ENCODE measurements at places on chromosomes 5 and 9.

- no peak for DNase-seq
Observed at GRCh38 chr5:179211631-179212030, 133.6 kb downstream of the ADAMTS2 start.

DNA sequence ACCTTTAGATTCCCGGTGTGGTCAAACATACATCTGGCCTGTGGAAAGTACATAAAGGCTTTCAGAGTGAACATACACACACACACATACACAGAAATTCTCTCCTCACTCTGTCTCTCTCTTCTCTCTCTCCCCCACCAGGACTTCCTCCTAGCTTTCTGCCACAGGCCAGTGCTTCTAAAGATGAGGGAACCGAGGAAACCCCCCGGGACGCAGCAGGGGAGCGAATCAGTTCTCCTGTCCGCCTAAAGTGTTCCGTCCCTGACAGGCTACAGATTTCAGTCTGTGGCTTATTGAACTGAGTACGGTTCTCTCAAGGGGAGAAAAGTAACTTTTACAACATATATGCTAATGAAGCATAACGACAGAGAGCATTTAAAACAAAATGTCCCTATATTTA lies 75.8 kb downstream of the MED27 start:
- no peak for DNase-seq

DNA sequence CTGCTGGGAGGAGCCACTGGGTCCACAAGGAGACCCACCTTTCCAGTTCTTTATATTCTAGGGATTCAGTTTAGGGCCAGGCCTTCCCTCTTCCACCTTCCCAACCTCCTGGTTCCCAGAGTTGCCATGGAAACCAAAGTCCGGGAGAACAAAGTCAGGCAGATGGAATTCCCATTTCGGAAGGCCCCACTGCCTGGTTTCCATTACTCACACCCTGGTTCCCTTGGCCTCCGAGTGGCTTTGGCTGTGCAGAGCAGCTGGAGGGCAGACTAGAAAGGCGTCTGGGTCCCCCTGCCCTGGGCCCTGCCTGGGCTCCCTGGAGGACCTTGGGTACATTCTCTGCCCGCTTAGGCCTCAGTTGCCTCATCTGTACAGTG lies 136.1 kb downstream of the RGS3 start:
- no peak for DNase-seq

GRCh38 chr9:105968811-105969466 lies 274.6 kb downstream of the TMEM38B start:
- no peak for DNase-seq

DNA sequence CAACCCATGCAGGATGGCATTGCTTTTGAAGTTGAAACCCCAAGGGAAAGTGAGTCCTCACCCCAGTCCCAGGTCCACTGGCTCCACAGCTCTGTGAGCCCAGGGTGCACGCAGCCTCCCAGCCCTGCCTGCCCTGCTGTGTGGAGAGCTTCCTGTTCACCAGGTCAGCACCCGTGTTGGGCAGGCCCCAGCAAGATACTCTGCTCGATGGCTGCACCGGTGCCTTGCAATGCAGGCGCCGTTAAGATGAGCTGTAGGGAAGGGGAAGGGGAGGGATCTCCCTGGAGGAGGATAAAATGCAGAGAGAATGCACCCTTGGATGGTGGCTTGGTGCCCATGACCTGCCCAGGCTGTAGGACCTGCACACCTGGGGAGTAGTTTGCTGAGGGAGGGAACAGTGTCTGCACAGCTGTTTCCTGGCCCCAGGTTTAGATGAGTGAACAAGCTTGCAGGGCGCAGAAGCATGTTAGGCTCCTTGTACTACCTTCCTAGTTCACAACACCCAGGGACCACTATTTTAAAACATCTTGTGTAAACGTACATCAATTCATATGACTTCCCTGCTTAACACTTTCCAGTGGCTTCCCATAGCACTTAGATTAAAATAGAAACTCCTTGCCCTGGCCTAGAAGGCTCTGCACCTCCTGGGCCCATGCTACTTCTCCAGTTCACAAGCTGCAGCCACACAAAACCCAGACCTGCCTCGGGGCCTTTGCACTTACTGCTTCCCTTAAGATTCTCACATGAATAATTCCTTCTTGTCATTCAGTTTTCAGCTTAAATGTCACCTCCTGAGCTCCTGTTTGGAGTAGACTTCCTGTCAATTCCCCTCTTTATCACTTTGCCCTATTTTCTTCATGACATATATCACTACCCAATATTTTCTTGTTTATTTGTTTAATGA lies 19.6 kb downstream of the FAT2 start:
- DNase-seq = no peak

DNA sequence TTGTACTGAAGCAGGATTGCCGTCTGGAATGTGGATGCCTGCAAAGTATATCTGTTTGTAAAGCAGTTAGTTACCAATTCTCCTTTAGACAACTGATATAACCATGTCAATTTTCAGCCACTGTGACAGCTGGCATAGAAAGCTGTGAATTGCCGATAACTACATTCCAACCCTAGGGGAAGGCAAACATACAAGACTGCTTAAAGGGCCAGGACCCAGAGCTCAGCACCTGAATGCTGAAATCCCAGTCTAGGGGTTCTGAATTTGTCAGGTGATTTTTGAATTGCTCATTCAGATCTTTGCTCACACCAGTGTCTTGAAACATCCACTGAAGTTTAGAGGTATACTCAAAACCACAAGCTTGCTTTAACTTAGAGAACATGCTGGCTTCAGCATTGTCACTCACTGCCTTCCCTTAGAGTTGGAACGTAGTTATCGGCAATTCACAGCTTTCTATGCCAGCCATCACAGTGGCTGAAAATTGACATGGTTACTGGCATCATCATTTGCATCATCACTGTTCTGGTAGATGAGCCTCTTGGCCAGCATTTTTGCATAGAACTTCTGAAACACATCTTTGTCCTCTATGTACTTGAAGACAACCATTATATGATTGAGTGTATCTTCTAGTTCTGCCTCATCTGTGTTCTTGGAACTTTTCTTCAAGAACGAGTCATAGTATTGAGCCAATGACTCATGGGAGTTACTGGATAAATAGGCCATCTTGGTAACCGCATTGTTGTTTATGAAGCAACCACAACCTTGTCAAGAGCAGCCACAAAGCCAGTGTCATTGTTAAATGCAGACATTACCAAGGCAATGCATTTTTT lies 82.1 kb downstream of the CCDC192 start:
- no peak for DNase-seq

GRCh38 chr5:149205625-149206523 lies 64.6 kb downstream of the ABLIM3 start:
- DNase-seq = no peak

DNA sequence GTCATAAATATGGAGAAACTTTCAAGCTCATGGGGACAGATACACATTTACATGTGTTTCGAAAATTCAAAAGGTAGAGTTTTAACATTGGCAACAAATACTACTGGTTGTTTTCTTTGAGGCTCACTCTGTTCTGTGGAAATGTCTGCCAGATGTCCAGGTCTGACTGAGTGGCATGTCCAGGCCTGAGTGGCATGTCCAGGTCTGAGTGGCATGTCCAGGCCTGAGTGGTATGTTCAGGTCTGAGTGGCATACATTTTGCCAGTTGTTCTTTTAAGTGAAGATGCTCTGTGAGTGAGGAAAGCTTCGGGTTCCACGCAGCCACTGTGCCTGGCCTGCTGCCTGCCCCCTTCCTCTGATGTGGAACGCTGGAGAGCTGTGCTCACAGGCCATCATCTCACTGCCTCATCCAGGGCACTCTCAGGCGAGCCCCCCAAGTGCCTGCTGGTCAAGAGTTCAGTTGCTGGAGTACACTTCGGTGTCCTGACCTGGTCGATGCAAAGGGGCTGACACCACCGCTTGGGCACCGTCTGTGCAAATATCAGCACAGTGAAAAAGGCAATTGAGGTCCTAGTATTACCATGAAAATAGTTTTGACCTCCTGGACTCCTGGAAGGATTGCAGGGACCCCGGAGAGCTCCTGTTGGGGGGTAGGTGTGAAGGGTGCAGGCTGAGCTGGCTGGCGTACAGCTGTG lies 89.9 kb downstream of the EHMT1 start:
- DNase-seq = no peak

DNA sequence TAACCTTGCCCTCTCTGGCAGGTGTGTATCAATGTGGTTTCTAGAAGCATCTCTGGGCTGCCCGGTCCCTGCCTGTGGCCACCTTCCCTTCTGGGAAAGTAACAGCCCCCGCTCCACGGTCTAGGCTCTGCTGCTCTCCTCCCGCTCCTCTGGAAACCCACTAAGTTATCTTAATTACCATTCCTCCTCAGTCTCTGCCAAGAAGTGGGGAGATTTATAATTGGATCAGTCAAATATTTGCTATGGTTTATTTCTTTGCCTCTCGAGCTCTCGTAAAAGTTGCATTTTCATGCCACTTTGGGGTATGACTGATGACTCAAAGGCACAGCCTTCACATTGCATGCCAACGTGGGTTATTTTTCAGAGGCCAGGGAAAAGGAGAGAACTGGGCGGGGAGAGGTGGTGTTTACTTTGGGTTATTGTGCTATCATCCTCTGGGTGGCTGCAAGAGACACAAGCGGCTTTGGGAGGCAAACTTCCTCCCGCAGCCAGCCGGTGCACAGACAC lies 205.3 kb upstream of the WWC1 start:
- DNase-seq = no peak

DNA sequence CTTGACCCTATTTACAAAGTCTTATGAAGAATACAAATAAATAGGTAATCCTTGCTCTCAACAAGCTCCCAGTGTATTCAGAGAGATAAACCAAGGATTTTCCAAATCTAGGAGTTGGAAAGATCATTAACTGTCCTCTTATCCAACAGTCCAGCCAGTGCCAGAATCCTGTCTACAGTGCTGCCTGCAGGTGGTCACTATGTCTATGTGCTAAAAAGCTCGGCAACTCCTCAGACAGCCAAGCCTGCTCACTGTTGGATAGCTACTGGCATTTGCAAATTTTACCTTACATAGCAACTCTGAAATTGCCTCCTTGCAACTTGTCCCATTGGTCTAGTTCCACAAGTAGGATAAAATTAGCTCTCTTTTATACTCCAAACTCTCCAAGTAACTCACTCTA lies 187.4 kb downstream of the DCP2 start:
- DNase-seq = no peak

DNA sequence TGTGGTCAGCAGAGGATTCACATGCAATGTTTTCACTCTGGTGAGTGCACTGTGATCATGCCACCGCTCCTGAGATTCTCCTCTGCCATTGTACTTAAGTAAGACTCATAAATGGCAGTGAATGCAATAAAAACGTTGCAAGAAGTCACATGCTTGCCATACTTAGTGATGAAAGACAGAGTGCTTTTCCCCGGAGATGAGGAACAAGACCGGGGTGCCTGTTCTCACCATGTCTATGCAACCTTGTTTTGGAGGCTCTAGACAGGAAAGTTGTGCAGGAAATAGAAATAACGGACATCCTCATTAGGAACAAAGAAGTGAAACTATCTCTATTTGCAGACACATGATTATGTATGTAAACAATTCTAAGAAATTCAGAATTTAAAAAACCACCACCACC lies 84.7 kb upstream of the IRX2 start:
- DNase-seq = no peak

DNA sequence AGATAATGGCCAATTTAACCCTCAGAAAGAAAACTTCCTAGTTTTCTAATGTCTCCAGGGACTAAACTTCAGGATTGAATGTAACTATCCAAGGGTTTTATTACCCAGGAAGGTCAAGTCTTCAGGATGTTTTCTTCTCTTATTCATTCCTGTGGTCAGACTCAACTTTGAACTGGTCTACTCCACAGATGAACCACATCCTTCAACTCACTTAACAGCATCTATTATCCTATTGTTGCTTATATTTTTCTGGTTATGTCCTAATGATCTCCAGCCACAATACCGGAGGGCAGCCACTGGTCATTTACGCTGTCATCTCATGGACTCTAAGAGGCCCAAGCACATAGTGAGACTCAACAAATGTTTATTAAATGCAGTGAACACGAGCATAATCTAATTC lies 47.2 kb upstream of the LIFR start:
- no peak for DNase-seq

DNA sequence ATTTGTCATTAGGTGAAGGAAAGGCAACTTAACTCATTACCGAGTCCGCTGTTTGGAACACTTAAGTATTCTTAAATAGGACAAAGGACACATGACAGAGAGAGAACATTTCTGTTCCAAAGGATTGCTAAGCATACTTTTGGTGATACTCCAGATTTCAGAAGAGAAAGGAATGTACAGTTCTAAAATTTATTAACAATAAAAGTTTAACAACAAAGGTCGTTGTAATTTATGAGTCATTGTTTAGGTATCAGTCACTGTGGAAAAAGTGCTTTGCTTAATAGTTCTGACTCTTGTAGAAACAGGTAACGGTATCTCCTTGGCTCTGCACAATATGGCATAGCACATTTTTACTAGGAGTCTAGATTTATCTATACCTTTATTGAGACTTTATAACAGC lies 36.3 kb upstream of the PAM start:
- DNase-seq = no peak

GRCh38 chr5:138538943-138539627 lies 4.0 kb downstream of the ETF1 start:
- DNase-seq = no peak

GRCh38 chr5:54017580-54017979 lies 292.8 kb downstream of the ARL15 start:
- no peak for DNase-seq

DNA sequence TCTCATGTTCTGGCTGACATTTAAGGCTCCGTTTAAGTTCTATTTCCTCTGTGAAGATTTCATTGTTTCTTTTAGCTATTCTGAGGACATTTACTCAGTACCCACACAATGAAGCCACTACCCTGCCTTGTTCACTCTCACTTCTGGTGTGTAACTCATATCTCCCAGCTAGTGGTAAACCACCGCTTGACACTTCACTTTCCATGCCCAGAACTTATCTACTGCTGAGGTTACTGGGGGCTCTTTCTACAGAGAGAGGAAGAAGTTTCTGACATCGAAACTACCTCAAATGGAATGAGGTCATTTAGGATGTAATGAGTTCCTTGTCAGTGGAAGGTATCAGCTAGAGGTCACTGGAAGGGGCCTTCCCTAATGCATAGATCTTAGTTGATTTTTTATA lies 501.5 kb downstream of the DMAC1 start:
- no peak for DNase-seq

- no peak for DNase-seq
Observed at GRCh38 chr9:133258061-133259015, 16.7 kb downstream of the ABO start.

DNA sequence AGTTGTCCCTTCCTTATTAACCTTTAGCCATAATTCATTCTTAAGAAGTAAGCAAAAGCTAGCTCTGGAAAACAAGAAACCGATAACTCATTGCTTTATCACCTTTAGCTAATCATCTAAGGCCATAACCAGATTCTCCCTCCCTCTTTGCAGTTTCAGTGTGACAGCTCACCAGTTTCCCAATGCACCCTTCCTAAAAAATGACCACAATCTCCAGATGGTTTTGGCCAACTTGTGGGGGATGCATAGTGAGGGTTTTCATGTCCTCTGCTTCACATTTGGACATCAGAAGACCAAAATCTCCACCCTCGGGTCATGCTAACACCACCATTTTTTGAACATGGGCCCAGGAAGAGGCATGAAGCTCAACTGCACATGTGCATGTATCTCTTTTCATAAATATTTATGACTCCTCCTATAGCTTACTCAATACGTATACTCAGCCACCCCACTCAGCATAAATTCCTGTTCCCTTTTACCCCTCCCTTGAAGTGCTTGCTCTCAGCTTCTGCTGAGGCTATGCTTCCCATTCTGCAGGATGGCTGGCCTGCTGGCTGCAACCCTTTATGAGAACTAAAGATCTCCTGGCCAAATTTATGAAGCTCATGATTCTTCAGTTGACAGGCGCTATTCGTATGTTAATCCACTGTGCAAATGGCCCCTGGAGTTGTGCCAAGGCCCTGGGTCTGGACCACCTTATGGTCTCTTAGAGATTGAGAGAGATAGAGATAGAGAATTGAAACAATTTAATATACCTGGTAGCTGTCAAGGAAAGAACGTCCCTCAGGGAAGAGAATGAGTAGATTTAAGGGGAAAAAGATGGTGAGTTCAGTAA lies 14.8 kb downstream of the PPP3R2 start:
- no peak for DNase-seq
